Sciatic nerve (tissue), 2 donors: ENCODE measurements at places on chromosomes 11 and 22.

DNA sequence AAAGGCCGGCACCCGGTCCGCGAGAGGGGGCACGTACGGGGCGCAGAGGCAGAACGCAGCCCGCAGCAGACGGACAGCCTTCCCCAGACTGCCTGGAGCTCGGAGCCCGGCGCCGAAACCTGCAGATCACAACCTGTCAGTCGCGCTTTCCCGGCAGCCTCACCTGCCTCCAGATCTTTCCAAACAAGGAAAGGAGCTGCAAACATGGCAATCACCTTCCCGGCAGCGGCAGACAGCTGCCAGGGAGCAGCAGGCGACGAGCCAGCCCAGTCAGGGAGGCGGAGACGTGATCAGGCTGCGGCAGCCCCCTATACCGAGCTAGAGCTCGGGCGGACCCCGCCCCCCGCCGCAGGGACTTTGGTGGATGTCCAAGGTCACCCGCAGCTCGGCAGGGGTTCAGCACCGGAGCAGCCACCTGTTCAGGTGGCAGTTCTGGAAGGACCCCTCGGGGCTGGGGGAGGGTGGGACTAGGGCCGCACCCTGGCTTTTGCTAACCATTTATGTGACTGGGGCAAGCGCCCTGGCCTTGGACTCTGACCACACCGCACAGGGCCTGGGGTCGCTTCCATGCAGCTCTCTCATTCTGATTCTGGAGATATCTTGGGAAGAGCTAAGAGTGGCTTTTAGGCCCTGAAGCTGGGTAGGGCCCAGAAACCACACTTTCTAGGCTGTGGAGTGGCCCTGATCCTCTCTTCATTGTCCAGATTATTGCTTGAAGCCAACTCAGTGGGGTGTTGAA is 143.8 kb downstream of the NECTIN1 start:
- DNase-seq, result no peak

GRCh38 chr11:8792710-8793109 is 110.1 kb downstream of the RPL27A start:
- no peak for DNase-seq

DNA sequence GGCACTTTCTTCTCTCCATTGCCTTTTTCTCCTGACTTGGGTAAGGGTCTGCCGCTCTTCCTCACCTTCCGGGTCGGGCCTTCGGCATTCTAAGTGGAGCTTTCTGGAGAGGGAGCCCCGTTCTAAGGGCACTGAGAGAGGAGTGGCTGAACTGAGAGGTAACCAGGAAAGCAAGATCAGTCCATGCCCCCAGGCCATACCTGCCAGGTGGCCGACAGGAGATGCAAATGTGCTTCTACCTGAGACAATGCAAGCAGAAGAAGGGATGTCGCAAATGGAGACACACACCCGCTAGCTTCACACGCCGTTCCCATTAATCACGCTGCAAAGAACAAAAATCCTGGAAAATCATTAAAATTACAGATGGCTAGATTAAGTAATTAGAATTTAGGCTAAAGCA is 156.4 kb upstream of the TBCEL start:
- no peak for DNase-seq

- DNase-seq, result peak; percentile 85
Observed at GRCh38 chr22:38490915-38491314, 15.2 kb downstream of the DDX17 start.

GRCh38 chr11:111220721-111221120 is 24.8 kb upstream of the POU2AF2 start:
- DNase-seq, result no peak

GRCh38 chr11:104826772-104827171 is 71.5 kb downstream of the CASP12 start:
- no peak for DNase-seq

DNA sequence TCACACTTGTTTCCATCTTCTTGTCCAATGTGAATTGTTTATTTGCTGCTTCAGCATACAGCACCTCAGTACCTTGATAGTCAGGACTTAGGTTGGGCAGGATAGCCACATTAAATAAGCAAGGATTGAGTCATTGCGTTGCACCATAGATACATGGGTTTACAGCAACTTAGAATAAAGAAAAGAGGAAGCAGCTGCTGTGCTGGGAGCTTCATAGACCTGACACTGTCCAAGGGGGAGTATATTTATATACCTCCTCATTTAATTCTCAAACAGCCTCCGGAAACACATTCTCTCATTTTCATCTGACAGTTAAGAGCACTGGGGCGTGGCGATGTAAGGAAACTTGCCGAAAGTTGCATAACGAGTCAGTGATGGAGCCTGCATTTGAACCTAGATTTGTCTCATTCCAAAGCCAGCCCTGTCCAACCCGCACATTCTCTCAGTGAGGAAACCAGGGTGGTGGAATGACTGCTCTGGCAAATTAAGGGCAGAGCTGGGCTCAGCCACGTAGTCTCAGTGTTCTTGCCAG is 42.2 kb downstream of the UBASH3B start:
- DNase-seq, result no peak

- no peak for DNase-seq
Observed at GRCh38 chr11:17229481-17230152, 21.8 kb upstream of the PIK3C2A start.

DNA sequence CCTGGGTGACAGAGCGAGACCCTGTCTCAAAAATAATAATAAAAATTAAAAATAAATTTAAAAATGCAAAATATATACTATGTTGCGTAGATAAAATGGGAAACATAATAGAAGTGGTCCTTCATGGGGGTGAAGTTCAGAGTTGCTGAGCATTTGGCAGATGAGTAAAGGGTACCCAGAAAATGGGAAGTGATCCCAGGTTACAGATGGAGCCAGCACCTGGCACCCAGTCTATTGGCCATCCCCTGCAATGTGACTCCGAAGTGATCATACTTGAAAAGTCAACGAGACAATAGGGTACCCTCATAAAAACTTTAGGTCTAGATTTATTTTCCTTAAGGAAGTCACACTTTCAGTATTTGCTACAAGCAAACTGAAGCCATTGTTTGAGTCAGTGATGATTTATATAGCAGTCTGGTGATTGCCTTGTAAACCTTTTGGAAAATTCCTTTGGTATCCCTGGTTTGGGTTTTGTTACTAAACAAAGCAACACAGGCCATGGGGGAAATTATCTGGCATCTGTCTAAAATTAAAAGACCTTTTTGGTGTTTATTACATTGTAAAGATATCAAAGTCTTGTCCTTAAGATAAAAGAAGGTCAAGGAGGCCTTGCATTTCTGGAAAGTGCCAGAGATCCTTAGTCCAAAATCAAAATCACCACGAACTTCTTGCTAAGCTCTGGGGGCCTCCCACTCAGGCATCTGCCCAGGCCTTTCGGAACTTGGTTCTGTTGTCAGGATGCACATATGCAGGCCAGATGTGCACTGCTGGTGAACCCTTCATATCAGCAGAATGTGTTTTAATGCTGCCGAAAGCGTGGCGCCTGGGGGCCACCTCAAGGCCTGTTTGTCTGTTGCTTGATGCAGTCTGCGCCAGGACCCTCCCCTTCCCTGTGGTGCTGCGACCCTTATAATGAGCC is 4.3 kb downstream of the SMARCB1 start:
- no peak for DNase-seq

- DNase-seq, result peak; percentile 42
Observed at GRCh38 chr22:41762980-41763779, 37.3 kb upstream of the CCDC134 start.

GRCh38 chr11:68337399-68337835 is 25.0 kb downstream of the LRP5 start:
- DNase-seq, result no peak

DNA sequence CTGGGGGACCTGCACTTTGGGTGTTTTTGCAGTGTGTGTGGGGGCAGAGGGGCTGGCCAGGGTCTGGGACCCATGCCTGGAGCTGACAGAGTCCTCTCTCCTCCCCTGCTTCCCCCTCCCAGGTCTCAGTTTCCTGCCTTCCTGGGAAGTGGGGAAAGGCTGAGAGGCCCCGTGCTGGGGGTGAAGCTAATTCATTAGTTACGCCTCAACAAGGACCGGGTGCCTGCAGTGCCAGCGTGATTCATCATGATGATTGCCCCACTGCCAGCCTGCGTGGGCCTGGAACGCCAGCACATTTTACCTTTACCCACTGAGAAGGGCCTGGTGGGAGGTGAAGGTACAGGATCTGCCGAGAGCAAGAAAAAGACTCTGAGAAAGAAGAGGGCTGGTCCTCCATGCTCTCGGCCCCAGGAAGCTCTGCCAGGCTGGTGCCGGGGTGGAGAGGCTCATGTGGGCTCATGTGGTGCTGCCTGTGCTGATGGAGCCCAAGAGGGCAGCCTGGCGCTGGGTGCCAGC is 2.9 kb upstream of the LRRC10B start:
- DNase-seq, result no peak

GRCh38 chr11:41665441-41666360 is 206.2 kb upstream of the LRRC4C start:
- DNase-seq, result no peak

DNA sequence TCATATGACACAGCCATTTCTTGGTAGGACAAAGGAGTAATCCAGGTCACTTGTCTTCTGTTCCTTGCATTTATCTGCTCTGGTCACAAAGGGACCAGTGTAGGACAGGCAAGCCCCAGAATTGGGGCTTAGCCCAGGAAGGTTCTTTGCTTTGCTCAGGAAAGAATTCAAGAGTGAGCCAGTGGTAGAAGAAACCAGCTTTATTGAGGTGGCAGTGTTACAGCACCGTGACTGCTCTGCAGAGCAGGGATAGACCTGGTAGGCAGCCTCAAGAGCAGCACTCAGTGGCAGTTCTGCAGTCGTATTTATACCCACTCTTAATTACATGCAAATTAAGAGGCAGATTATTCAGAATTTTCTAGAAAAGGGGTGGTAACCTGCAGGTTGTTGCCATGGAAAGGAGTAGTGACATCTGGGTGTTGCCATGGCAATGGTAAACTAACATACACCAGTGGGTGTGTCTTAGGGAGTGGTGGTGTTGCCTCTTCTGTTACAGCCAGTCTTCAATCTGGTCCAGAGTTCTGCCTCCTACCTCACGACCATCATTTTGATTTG is 84.9 kb upstream of the RAB1B start:
- DNase-seq, result no peak

- DNase-seq, result no peak
Observed at GRCh38 chr11:98944461-98944860, 76.3 kb upstream of the CNTN5 start.

GRCh38 chr11:61742391-61742790 is 10.0 kb upstream of the MYRF start:
- no peak for DNase-seq

GRCh38 chr22:29072979-29073617 is at the start of gene KREMEN1:
TSS of gene KREMEN1 (plus strand) at chr22:29073035. CDS start at chr22:29073131, 96 bp downstream.
- DNase-seq, result no peak

DNA sequence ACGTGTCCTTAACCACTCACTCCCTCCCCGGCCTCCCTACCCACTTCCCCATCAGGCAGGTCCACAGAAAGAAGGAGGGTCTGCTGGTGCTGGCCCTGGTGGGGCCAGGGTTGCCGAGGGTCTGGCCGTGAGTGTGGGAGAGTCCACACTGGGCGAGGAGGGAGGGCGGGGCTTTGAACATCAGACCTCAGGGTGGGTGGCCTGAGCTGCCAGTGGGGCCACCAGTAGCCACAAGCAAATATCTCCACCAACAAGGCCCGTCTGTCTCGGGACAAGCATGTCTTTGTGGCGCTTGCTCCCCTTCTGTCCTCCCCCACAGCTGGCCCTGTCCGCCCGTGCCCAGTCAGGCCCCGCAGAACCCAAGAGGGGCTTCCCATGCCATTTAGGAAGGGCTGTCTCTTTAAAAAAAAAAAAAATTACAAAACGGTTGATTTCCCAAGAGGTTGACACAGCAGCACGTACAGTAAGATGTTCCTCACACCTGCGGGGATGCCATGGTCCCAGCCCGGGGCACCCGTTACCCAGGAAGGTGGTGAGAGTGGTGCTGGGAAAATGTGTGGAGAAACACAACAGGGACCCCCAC is 17.7 kb upstream of the TALDO1 start:
- DNase-seq, result peak; percentile 71

- no peak for DNase-seq
Observed at GRCh38 chr11:125532668-125533067, 36.6 kb upstream of the FEZ1 start.

GRCh38 chr11:131629925-131630540 is 259.6 kb downstream of the NTM start:
- DNase-seq, result no peak

GRCh38 chr11:55707029-55707428 is 45.0 kb downstream of the OR4C6 start:
- DNase-seq, result no peak

GRCh38 chr11:31884080-31884479 is 73.0 kb upstream of the PAX6 start:
- DNase-seq, result no peak

GRCh38 chr22:36363349-36363981 is 24.3 kb downstream of the MYH9 start:
- DNase-seq, result no peak

DNA sequence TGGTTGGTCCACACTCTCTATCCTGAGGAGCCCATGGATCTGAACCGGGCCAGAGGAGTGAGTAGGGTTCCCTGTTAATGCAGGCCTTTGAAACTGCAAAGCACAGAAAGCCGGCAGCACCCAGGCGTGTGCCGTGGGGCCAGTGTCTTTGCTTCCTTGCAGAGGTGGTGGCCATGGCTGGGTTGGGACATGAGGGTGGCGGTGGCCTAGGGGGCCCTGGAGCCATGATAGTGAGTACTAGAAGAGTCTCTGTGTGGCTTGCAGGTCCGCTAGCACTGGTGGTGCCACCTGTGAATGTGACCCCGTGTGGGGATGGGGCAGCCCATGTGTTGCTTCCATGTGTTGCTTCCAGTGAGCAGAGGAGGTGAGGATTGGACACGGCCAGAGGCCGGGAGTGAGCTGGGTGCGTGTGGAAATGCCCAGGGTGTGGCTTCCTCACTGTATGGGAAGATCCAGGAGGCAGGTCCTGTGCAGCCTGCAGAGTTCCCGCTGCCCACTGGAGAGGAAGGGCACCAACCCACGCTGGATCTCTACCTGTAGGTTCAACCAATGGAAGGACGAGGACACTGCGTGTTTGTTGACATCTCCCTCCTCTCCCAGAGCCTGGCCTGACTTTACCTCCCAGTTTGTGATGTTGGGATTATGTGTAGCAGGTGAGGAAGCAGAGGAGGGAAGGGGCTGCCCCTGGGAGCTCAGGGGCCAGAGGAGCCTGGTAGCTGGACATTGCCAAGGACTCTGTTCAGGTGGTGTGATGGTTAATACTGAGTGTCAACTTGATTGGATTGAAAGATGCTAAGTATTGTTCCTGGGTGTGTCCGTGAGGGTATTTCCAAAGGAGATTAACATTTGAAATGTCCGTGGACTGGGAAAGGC is 796.6 kb downstream of the TBC1D22A start:
- DNase-seq, result no peak

GRCh38 chr11:27718863-27719545 is 18.7 kb upstream of the BDNF start:
- no peak for DNase-seq
